Stimulated activated effector memory CD8-positive, alpha-beta T cell treated with anti-CD3 and anti-CD28 coated beads, Interleukin-12 subunit alpha, Interleukin-12 subunit beta, amount 100 ng/mL, for 72 hours (primary cell): ENCODE measurements at places on chromosomes 16 and 17.

DNA sequence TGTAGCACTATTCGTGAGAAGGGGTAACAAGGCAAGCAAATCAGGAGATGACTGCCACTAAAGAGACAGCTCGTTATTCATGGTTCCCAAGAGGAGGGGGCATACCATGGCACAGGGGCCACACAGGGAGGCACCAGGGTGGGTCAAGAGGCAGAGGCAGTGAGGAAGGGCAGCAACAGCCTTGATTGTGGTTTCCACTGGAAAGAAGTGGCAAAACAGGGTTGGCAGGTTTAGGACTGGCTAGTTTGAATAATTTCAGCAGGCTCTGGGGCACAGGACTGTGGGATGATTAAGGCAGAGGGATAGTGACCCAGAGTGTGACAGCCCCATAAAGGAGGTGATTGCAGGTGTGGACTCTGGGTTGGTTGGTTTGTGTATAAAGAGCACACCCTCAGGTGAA lies 188.9 kb downstream of the CBLN1 start:
- no peak for DNase-seq

DNA sequence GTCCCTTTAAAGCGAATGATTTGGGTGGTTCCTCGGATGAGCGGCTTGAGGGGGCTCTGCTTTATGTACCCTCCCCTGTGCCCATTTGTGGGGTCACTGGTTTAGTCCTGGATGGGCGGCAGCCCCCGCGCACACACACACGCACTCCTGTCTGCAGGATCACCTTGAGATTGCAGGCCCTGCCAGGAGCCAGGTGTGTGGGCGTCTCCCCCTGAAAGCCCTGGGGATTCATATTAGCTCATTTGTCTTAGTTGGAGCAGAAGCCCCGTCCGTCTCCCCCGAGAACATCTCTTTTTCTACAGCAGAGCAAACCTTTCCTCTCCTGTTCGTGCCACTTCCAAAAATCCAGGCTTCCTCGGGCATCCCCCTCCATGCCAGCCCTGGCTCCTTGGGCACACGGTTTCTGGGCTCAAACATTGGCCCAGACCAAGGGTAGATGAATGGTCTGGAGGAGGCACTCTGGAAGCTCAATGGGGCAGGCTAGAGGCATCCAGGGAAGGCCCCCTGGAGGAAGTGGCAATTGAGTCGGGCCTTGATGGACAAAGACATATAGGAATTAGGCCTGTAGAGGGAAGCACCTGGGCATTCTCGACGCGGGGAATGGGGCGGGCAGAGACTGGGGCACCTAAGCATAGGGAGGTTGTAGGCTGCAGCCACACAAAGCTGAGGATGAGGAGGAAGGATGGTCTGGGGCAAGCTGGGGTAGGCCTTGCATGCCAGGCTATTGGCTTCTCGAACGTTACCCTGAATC lies 218.5 kb upstream of the GSE1 start:
- DNase-seq = no peak

DNA sequence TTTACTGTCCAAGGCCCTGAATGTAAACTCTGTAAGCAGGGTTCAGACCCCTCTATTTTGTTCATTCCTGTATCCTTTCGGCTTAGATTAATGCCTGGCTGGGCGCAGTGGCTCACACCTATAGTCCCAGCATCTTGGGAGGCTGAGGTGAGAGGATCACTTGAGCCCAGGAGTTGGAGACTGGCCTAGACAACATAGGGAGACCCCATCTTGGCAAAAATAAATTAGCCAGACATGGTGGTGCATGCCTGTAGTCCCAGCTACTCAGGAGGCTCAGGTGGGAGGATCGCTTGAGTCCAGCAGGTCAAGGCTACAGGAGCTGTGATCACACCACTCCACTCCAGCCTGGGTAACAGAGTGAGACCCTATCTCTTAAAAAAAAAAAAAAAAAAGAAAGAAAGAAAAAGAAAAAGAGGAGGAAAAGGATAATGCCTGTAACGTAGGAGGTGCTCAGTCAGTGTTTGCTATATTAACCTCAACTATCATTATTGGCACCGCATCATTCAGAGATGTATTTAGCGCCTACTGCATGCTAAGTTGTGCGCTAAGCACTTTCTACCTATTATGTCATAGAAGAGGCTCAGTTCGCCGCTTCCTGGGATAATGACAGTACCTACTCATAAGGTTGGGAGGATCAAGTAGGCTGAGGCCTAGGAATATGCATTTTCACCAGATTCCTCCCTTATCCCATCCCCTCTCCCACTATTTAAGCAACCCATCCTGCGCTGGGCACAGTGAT lies 5.0 kb downstream of the SOCS1 start:
- DNase-seq = no peak

DNA sequence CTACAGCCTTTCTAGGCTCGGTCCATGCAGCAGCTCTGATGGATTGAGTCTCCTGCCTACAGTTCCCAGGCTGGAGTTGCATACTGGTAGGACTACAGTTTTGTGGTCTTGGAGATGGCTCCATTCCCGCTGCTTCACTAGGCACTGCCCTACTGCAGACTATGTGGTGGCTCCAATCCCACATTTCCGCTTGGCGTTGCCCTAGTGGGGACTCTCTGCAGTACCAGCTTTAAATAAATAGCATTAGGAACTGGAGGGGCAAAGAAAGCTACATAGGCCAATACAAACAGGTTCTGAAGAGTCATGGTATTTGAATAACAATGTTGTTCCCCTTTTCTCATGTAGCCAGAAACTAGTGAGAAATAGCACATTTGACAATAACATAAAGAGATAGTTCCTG lies 5.4 kb upstream of the GOSR2 start:
- DNase-seq = no peak

- DNase-seq = no peak
Measured at GRCh38 chr17:51951741-51952140, 206.8 kb downstream of the CA10 start.

DNA sequence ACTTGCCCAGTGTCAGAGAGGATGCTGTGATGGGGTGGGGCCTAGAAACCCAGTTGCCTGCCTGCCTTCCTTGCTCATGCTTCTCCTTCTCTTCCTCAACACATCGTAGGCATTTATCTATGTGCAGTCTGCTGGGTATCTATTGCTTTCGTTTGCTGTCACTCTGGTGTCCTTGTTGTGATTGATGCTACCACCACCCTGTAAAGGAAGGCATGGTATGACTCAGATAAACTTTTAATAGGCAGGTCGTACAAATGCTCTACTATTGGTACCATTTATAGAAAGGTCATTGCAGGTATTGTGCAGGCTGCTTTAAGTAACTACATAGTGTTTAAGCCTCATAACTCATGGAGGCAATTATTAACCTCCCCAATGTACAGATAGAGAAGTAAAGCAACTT lies 368.9 kb downstream of the UTP18 start:
- DNase-seq = no peak

DNA sequence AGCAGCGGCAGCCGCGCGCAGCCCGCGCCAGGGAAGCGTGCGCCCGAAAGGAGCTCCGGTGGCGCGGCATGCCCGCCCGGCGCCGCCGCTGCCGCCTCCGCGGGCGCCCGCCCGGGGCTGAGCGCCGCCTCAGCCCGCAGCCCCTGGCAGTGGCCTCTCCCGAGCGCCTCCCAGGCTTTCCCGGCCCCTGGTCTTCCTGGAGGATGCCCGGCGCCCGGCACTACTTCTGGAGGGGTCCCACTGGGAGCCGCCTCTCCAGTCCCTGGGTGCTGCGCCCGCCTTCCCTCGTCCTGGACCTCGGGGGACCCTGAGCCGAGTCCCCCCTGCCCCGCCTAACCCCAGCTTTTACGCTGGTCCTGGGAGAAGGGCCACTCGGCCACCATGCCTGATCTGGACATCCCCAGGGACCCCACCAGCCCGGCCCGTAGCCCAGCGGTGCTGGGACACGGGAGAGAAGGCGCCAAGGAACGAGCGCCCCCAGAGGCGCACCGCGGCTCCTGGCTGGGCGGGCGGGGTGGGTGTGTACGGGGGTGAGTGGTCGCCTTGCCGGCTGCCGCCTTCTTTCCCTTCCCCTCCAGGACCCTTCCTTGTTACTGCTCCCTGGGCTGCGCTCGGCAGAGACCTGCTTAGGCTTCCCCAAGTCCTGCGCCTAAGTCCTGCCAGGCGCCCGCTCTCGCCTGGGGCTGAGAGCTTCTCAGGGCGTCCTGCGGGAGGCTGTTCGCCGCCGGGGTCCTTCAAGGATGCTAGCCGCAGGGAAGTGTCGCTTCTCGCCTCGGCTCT lies 704 bp downstream of the ASIC2 start:
- DNase-seq = no peak

- no peak for DNase-seq
Measured at GRCh38 chr16:31712064-31712540, 161.5 kb upstream of the ZNF267 start.

- no peak for DNase-seq
Measured at GRCh38 chr17:76673729-76674128, 30.2 kb upstream of the ST6GALNAC1 start.

DNA sequence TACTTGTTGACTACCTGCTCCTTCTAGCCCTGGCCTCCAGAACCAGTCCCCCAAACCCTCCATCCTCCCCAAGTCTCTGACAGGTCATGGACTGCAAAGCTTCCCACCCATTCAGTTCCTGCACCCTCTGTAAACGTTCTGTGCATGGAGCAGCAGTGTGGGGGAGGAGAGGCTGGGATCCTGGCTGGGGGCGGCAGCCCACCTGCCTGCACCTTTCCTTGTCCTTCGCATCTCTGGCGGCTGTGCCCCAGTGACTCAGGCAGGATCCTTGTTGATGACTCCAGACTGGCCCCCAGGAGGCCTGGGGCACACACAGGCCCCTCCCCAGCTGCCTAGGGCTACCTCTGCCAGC lies 1.6 kb upstream of the PKMYT1 start:
- DNase-seq = no peak

- DNase-seq = peak; percentile 32
Measured at GRCh38 chr17:33674685-33675084, 381.6 kb upstream of the ASIC2 start.

DNA sequence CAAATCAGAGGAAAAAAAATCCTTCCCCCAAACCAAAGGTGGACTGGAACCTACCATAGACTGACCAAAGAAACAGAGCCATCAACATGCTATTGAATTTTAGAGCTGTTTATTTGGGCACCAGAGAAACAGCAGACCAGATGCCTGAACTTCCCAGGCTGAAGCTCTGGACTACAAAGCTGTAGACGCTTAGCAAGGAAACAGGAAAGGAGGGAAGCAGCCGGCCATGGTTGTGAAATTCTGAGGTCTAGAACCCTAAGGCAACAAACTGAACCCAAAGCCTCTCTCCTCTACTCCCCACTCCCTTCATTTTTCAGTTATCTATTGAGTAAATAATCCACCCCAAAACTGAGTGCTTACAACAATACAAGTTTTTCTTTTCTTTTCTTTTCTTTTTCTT lies 45.4 kb upstream of the MEIOC start:
- no peak for DNase-seq

GRCh38 chr16:15417197-15417596 lies 17.2 kb upstream of the BMERB1 start:
- no peak for DNase-seq

- DNase-seq = no peak
Measured at GRCh38 chr17:6027342-6028024, 42.7 kb upstream of the WSCD1 start.

DNA sequence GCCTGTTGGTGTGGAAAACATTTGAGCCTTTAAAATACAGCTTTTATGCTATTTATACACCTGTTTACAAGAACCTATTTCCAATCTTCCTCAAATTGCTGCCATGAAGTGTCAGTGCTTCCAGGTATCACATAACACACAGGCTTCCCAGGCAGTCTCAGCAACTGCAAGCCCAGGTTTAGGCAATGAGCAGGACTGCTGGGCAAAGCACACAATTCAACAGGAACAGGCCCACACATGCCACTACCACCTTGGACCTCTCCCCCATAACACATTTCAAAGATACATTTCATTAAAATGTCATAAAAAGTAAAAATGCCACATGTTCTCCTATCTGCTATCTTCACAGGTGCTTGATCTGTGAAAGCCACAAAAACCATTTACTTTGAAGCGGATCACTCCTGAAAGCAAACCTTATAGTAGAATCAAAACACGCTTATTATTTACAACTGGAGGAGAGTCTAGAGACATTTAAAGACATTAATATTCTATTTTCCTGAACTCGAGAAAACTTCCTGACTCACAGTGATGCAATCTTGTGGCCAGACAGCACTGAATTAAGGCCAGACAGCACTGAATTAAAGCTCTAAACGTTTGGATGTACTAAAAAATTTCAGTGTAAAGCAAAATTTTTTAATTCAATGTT lies 31.5 kb downstream of the ANKFY1 start:
- DNase-seq = no peak

- no peak for DNase-seq
Measured at GRCh38 chr16:61131447-61131846, 904.8 kb downstream of the CDH8 start.
